ENCODE measurements at places on chromosomes 3 and 15.

DNA sequence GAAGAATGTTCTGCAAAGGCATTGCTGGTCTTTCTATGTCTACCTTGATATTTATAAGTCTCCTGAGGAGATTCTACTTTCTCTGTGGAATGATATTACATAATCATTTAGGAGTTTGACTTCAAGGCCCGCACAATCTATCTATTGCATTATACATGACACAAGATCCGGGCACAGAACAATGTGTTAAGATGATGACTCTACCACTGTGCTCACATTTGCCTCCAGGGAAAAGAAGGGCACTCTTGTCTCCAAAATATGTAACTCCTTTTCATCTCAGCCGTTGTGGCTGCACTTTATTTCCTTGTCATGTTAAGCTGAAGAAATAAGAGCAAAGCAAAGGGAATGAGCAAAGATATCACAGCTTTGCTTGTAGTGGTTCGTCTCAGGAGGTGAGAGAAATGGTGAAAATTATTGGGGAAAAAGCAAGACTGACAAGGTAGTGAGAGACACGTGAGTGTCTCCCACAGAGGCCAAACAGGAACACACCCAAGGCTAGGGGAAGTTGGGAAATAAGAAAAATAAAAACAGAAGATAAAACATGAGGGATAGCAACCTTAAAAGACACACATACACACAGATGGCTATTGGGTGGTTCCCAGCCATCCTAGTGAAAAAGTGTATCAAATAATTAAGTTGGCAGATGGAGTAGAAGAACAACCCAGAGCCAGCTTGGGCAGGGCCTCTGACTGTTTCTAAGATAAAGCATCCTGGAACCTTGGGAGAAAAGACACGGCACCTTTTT, 184.3 kb downstream of the P3H2 start:
- DNase-seq: no peak

DNA sequence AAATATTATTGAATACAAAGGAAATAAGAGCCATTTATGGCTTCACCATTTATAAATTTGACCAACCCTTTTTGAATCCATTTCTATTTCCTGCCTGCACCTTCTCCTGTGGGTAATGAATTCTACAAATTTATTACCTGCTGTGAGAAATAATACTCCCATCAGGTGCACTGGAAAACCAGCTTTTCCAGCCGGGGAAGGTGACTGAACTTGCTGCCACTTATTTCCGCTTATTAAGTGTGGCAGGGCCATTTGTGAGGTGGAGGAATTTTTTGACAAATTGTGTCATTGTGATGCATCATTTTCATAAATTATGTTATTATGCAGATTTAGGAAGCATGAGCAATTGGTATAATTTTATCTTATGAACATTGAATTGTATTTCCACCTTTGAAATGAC, 151.1 kb downstream of the SQOR start:
- no peak for DNase-seq

DNA sequence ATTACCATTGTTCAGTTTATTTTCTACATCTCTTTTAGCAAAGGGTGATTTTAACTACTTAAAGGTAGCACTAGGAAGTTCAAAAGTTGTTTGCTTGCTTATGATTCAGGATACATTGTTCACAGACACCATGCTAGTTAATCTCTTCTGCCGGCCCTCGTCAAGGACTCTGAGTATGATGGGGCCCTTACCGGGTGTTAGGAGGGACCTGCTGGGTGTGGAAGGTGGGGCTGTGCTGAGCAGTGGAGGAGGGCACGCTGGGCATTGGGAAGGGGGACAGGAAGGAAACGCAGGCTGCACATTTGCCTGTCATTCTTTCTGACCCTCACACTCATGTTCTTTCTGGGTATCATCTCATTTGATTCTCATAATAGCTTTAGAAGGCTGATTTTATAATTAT, 65.1 kb upstream of the MYZAP start:
- DNase-seq: no peak

DNA sequence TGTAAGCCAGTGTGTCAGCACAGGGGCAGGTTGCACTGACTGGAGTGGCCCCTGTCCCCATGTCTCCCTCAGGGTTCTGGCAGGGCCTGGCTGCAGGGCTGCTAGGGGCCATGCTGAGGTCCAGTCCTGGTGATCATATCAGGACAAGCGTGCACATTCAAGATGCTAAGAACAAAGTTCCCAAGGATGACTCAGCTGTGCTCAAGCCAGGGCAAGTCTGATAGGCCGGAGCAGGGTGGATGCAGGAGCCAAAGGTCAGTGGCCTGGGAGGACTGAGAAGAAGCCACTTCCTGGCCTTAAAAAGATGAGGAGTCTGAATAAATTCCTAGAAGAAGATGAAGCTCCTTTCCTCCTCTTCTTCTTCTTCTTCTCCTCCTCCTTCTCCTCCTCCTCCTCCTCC, 353.2 kb downstream of the AGBL1 start:
- no peak for DNase-seq

DNA sequence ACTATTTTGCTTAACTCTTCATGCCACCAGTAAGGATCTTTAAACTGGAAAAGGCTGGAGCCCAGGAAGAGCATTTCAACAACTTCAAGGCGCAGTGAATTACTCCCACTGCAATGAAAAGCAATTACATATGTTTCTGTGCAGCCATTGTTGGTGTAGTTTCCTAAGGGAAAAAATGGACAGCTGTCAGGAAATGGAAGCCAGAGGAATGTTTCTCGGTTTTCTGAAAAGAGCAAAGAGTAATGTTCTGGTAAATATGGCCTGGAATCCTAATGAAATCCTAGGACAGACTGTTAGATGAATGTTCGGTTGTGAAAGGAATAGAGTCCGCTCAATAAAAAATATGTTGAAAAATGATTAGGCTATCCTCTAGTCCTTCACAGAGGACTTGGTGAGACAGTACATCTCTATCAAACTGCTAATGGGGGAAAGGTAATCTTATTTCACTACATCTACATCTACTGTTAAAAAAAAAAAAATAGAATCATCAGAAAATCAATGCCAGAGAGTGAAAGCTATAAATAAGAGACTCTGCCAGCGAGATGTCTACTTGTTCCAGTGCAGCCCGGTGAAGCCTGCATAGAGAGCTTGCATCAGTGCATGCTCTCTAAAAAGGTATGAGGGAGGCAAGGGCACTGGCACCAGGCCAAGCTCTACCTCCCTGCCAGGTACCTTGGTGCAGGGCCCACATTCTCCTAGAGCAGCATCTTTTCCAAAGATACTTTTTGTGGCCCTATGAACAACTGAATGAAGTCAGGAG, 68.2 kb upstream of the TJP1 start:
- DNase-seq: no peak

- no peak for DNase-seq
These were observed 45.7 kb downstream of the B3GNT5 start for GRCh38 chr3:183298701-183299153.

DNA sequence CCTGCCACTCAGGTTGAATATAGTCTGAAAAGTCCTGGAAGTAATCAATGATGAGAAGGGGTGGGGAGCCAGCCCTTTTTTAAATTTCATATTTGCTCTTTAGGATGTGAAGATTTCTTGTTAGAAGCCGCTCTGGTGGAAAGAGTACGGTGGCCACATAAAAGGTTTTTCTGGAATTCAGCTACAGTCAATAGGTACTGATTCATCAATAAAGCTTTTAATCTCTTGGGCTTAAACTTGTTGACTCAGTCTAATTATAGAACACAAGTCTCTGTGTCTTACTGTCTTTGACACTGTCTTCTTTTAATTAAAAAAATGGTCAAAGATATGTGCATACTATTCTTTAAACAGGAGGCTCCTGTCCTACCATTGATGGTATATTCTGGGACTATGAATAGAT, 99.9 kb upstream of the TP63 start:
- DNase-seq: no peak

GRCh38 chr15:38267421-38268022, 14.9 kb downstream of the SPRED1 start:
- no peak for DNase-seq

DNA sequence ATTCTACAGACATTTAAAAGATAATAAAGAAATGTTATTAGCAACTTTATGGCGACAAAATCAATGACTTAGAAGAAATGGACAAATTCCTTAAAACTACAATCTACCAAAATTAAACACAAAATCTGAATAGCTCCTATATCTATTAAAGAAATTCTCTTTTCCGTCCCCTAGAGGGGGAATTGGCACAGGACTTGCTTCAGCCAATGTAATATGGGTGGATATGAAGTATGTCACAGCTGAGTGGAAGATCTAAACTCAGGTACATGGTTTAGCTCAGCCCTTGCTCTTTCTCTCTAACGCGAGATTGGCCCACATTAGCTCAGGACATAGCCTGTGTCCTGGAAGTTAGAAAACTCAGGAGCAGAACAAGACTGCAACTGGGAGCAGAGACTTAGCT, 79.3 kb downstream of the DNAH12 start:
- no peak for DNase-seq

GRCh38 chr3:32484436-32484835, 18.2 kb downstream of the CMTM6 start:
- no peak for DNase-seq

DNA sequence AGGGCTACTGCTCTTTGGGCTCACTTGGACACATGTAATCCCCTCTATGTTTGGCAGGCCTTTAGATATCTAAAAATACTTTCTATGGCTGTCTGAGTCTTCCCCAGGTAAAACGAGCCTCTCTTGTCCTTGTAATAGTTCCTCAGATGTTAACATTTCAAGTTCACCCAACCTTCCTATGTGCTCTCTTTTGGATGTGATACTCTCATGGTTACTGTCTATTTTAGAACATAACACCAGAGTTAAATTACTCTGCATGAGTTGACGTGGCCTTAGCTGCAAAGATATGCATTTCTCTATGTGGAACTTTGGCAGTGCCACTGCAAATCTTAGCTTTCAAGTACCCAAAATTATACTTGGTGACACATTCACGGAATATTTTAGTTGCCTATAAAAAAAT, 31.9 kb upstream of the CSPG5 start:
- no peak for DNase-seq

- DNase-seq: no peak
These were observed 81.4 kb downstream of the SETD2 start for GRCh38 chr3:47082519-47082918.

GRCh38 chr3:74603292-74603691, 11.2 kb downstream of the CNTN3 start:
- no peak for DNase-seq

DNA sequence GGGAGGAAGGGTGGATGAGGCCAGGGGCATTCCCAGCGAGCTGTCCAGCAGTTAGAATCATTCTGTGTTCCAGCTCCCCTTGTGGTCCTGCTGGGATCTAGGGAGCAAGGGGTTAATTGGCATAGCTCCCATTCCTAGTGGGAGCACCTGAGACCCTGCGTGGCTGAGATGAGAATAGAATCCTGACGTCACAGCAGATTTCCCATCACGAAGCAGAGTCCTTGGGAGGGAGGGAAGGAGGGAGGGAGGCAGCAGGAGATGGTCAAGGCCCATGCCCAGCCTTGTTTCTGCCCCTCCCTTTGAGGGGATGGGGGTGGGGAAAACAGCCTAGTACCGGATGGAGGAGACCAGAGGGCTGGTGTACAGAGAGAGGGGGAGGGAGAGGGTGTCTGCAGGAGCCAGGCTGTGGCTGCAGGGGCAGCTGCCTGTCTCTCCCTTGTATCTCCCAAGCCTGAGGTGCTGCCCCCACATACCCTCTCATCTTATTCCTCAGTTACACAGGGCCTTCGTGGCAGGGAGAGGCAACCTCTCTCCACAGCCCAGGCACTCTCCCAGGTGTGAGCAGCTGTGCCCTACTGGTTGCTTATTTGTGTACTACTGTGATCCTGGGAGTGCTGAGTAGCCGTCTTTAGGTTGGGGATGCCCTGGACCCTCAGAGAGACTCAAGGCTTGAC, 5.4 kb downstream of the TYRO3 start:
- DNase-seq: no peak

- DNase-seq: no peak
These were observed 588.4 kb downstream of the UNC13C start for GRCh38 chr15:54566654-54567053.

GRCh38 chr15:73366766-73367623, 1.8 kb downstream of the HCN4 start:
- no peak for DNase-seq

GRCh38 chr15:73930371-73930770, 4.1 kb downstream of the LOXL1 start:
- DNase-seq: no peak

DNA sequence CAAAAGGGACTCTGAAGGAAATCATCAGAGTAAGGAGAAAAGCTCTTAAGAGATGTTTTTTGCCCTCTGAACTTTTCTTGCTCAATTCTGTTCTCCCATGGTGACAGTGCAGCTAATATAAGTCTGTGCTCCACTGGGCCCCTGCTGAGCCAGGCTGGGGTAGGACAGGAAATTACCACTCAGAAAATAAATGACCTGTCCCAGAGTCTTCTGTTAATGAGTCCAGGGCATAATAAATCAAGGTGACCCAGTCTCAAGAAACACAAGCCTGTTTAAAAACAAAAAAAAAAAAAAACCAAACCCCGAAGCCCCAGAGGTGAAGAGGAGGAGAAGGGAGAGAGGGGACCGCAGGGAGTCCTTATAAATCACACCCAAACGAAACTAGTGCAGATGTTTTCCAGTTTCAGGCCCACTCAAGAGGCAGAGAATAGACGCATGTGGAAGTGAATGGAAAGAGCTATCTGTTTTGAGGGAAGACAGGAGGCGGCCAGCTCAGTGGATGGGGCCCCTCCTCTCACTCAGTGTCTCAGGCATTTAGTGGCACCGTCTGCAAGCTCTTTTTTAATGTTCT, 59.8 kb upstream of the BOC start:
- no peak for DNase-seq

- no peak for DNase-seq
These were observed 363.6 kb downstream of the NLGN1 start for GRCh38 chr3:173761161-173761560.

GRCh38 chr15:40238532-40239403, at the start of gene PAK6:
Gene PAK6, plus strand, starts transcription at chr15:40239063. Its CDS starts 25,723 bp downstream, at chr15:40264786.
- DNase-seq: no peak

DNA sequence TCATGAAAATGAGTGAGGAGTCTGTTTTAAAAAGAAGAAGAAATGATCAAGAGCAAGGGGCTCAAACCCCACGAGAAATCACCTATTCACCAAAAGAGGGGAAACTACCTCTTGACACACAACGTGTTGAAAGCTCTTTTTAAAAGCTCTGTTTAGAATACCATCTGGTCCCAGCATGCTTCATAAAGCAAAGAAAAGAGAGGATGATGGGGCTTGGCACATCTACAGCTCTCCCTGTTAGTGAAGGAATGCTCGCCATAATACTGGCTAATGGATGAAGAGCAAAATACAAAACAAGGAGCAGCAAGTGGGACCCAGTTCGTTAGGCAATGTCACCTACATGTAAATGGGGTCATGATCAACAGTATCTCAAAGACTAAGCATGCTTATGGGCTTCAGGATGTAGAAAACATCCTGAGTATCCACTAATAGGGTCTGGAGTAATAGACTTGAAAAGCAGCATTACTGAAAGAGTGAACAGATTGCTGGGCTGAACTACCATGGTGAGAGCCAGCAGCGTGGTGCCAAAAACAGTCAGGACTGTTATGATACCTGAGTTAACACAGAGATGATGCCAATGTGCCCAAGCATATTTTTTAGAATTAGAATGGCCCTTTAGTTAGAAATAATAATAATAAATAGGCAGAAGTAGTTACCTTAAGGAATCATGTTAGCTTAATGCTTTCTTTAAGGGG, 159.7 kb upstream of the POU1F1 start:
- no peak for DNase-seq

- DNase-seq: no peak
These were observed 23.1 kb downstream of the STIMATE start for GRCh38 chr3:52874160-52874701.
